ENCODE measurements at places on chromosomes 13 and 19.
A peak's percentile ranks its signal among the peaks of the same experiment; 100 is the strongest.

GRCh38 chr13:71291842-71292146, 575.2 kb downstream of the DACH1 start:
- no peak for DNase-seq

- no peak for DNase-seq
Observed at GRCh38 chr19:50693064-50693975, 26.3 kb downstream of the SHANK1 start.

GRCh38 chr13:112726016-112726767, 36.4 kb downstream of the ATP11A start:
- no peak for DNase-seq

DNA sequence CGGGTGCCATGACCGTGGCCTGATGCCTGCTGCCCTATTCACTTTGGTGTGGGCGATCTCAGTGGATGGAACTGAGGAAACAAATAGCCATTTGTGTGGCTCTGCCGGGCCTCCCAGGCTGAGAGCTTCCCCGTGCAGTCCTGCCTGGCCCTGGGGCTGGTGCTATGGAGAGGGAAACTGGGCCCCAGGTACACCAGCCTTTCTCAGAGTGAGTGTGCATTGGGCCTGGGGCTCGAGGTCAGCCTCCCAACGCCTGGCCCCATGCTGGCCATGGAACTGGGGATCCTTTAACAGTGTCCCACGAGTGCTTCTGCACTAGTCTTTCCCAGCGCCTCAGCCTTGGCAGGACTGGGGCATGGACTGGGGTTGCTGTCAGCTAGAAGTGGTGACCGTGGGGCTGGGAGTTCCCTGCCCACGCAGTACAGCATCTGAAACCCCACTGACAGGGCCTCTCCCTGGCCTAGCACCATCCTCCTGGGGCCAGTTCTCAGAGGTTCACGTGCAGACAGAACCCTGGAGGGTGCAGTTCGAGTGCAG, 10.5 kb downstream of the PLEKHF1 start:
- no peak for DNase-seq

GRCh38 chr13:98157188-98157587, 14.3 kb downstream of the FARP1 start:
- DNase-seq = no peak

- DNase-seq = no peak
Observed at GRCh38 chr19:1086613-1087012, 8.6 kb downstream of the POLR2E start.

DNA sequence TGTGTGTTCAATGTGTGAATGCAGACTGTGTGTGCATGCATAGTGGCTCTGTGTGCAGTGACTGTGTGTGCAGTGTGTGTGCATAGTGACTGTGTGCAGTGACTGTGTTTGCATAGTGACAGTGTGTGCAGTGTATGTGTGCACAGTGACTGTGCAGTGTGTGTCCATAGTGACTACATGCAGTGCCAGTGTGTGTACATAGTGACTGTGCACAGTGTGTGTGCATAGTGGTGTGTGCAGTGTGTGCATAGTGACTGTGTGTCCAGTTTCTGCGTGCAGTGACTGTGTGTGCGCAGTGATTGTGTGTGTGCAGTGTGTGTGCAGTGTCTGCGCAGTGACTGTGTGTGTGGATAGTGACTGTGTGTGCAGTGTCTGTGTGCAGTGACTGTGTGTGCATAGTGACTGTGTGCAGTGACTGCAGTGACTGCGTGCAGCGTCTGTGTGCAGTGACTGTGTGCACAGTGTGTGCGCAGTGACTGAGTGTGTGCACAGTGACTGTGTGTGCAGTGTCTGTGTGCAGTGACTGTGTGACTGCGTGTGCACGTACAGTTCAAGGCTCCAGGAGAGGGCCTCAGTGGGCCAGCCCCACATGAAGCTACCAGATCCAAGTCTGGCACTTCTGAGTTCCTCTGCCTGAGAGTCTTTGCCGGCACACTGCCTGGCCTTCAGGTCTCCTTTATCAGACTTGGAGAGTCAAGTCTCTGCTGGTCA, 90.3 kb downstream of the IER2 start:
- no peak for DNase-seq

GRCh38 chr19:56699552-56699951, 28.0 kb upstream of the ZNF835 start:
- no peak for DNase-seq

GRCh38 chr13:110882972-110883371, 31.9 kb downstream of the ANKRD10 start:
- no peak for DNase-seq

DNA sequence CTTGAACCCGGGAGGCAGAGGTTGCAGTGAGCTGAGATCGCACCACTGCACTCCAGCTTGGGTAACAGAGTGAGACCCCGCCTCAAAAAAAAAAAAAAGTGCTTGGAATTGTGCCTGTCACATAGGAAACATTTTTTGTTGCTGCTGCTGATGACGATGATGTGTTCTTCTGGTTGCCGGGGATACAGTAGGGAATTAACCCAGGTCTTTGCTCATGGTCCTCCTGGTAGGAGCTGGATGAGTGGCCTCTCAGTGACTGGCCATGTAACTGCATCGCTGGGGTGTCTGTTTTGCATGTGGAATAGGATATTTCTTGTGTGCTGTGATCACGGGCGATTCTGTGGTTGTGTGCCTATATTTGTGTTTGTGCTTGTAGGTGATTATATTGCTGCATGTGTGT, 4.7 kb upstream of the CNFN start:
- no peak for DNase-seq

- DNase-seq = no peak
Observed at GRCh38 chr13:70889163-70889562, 780.9 kb upstream of the KLHL1 start.

DNA sequence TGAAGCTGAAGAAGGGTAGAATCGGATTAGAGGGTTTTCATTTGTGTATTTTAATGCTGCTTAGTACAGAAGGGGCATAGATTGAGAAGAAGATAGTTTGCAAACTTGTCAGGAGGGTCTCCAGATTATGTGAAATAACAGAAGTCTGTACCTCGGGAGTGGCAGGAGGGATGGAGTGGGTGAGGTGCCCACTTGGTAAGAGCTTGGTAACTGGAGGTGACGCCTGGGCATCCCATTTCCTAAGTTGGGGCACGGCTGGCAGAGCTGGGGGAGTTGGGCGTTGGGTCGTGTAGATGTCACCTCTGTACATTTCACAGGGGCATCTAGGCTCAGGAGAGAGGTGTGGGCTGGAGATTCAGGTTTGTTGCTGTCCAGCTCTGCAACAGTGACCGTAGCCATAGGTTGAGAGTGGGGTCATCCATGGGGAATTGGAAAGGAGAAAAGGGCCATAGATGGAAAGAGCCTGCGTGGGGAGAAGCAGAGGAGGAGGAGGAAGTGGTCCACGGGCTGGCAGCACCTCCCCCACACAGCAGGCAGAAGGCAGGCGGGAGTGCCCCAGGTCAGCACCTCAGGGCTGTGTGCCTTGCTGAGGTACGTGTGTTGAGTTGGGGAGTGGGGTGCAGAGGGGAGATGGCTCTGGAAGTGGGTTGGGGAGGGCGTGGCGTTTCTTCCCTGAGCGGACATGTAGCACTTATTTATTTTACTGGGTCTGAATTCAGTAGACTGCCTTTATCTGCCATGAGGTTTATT, 31.2 kb downstream of the MPHOSPH8 start:
- DNase-seq = no peak

DNA sequence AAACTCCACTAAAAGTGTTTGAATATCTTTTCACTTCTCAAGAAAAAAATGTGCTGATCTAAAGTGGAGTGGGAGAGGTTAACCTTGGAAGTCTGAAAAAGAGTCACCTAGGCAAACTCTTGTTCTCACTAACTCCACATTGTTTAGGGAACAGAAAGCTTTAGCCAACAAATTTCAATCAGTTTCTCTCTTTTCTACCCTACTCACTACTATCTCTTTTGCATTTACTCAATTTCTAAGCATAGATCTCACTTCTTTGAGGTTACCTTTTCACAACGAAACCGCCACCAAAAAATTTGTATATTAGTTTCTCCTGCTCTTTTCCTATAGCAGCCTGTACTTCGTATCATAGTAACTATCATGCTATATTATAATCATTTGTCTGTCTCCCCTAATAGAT, 6.3 kb downstream of the NHLRC3 start:
- DNase-seq = no peak

DNA sequence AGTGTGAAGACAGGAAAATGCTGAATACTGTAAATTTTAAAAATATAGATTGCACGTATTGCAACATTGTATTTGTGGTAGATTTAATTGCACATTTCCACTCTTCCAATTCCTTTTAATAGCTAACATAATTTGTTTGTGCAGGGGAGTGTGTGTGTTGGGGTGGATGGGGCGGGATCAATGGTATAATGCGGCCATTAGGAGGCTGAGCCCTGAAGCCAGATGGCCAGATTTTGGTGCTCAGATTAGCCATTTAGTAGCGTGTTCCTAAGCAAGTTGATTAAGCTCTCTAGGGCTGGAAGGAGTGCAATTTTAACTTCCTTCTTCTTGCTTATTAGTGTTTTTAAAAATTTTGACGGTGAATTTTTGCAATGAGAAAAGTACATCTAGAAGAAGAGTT, 5.8 kb downstream of the OXGR1 start:
- no peak for DNase-seq

DNA sequence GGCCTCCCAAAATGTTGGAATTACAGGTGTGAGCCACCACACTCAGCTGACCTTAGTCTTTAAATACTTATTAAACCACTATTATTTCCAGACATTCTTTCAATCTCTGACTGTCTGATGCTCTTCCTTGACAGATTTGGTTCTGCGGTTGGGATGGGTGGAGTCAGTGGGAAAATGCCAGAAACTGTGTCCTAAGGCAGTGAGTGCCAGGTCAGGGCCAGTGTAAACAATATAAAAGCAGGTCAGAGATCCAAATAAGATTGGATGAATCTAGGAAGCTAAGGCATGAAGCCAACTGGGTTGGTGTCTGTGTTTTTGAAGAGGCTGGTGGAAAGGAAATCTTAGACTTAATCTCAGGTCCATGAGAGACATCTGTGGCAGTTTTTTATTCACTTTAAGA, 74.7 kb downstream of the KLF5 start:
- no peak for DNase-seq

DNA sequence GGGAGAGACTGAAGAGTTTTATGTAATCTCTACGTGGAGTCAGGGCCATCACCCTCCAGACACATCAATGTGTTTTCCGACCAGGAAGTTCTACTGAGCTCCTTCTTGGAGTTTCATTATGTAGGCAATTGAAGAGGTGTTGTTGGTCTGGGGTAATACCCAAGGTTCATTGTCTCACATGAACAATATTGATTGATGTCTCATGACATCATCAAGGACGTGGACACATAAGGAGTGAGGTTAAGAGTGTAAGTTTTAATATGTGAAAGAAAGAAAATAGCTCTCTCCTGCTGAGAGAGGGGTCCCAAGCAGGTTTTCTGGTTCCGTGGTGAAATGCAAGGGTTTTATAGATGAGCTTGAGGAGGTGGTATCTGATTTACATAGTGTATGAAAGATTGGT, 280.7 kb upstream of the MIR17HG start:
- DNase-seq = no peak

GRCh38 chr13:99600318-99600717, 99.0 kb downstream of the TM9SF2 start:
- DNase-seq = no peak

DNA sequence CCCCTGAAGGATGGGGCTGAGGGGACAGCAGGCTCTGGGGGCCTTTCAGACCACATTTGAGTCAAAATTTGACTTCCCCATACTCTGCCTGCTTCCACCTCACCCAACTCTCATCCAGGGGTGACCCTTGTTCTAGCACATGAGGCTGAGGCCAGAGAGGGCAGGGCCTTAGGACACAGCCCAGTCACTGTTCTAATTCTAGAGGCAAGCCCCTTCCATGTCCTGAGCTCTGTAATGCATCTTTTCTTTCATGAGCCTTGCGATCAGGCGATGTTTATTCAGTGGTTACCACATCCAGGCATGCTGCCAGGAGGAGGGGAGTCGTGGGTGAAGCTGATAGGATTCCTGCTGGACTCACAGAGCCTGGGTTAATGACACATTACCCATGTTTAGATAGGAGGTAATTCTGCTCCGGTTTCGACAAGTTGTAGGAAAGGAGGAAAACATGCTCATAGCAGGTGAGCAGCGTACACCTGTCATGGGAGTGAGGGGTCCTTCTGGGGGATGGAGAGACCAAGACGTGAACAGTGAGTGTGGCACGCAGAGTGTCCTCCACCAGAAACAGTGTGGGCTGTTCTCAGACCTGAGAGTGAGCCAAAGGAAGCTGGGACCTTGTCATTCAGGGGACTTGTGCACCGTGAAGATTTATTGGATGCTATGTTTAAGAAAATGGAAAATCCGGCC, 9.3 kb downstream of the RPS9 start:
- DNase-seq = peak; percentile 88

DNA sequence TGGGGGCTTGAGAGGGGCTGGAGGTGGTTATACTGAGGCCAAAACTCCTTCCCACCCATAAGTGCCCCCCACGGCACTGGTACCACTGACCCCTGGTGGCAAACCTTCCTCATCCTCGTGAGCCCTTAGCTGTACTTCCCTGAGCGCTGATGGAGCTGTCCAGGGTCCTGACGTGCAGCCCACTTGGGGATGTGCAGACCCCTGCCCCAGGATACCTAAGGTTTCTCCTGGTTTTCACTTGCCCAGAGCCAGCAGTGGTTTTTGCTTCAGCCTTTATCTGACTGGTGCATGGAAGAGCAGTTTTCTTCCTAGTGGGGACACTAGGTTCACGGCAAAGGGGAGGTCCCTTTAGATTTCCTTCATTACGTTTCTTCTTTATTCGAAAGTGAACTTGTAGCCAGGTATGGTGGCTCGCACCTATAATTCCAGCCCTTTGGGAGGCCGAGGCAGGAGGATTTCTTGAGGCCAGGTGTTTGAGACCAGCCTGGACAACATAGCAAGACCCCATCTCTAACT, 28.7 kb upstream of the KCTD15 start:
- no peak for DNase-seq

GRCh38 chr13:93956426-93956825, 523.1 kb downstream of the DCT start:
- DNase-seq = no peak

DNA sequence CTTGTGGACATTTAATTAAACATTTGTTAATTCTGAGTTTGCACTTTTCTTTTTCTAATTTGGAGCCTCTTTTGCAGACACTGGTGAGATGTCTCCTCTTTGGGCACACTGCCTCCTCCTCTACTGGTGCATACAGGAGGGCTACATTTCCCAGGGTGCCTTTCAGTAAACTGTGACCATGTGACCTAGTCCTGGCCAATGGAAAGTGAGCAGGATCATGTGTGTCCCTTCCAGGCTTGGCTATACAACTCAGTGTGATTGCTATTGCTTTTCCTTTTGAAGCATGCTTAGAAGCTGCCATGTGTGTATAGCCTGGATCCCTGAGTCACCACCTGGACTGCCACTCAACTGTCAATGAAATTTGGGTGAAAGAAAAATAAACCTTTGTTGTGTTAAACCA, 4.5 kb downstream of the IZUMO2 start:
- no peak for DNase-seq

DNA sequence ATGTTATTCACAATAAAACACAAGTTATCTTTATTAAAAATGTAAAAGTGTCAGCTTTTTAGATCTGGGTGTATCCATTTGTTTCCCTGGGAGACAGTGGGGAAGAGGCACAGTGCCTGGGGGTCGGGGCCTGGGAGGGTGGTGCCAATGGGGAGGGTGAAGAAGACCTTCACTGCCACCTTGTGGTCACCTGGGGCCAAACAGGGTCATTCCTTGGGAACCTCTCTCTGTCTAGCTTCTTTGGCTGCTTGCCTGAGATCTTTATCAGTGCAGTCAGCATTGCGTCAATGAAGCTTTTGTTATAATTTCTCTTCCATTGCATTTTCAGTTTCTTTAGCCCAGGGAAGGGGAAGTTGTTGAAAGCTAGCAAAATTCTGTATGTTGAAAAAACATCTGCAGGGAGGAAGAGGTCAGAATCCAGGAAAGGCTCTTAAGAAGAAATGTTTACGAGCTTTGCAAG, 39.1 kb downstream of the PCDH8 start:
- DNase-seq = no peak

- DNase-seq = no peak
Observed at GRCh38 chr19:17049711-17050280, 23.2 kb upstream of the CPAMD8 start.
